Left renal cortex interstitium (tissue), 4 donors: ENCODE measurements at places on chromosomes 7 and 10. TPM values are rescaled to one million over a fixed set of nuclear protein-coding genes. Genes with fewer than 3 reads are reported as not detected.

- DNase-seq = no peak
Measured at GRCh38 chr10:26628395-26628794, 69.1 kb upstream of the PDSS1 start.

DNA sequence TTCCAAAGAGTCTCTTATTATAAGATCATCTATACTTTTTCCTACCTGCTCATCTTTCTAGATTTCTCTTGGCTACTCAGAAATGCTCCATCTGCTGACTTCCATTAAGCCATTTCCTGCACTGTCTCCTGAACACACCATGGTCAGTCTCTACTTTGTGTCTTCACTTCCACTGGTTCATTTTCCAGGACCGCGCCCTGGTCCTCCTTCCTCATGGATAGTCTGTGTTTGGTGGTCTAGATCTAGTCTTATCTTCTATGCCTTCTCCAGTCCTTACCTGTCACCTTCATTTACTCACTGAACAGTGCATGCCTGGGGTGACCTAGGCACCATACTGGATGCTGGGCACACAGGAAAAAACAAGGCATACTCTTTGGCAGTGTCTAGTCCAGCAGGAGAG is 11.8 kb downstream of the INSYN2A start:
- DNase-seq = no peak

DNA sequence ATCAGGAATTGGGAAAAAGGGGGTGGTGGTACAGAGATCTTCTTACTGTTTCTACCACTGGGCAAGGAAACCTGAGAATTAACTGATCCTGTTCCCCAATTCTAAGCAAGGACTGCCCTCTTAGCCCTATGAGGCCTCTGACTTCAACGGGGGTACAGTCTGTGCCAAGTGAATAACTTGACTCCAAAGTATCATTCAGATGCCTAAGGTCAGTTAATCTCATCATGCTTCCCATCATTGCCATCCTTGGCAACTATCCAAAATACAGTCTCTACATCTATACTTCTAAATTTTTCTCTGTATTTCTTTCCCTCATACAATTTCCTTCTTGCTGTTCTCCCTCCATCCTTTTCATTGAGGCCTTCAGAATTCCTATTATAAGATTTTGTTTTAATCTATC is 10.5 kb downstream of the PPP3CB start:
- DNase-seq = no peak

GRCh38 chr10:62007145-62007544 is 105.6 kb downstream of the ARID5B start:
- no peak for DNase-seq

GALNT17 gene
- 3.9 TPM for polyA plus RNA-seq

WDFY4 gene
- polyA plus RNA-seq = 3.0 TPM

ADAMTS14 gene
- polyA plus RNA-seq = 1.4 TPM

ZNF727 gene
- polyA plus RNA-seq = 0.16 TPM

GRCh38 chr7:110856704-110857103 is 234.2 kb upstream of the LRRN3 start:
- DNase-seq = no peak

DNA sequence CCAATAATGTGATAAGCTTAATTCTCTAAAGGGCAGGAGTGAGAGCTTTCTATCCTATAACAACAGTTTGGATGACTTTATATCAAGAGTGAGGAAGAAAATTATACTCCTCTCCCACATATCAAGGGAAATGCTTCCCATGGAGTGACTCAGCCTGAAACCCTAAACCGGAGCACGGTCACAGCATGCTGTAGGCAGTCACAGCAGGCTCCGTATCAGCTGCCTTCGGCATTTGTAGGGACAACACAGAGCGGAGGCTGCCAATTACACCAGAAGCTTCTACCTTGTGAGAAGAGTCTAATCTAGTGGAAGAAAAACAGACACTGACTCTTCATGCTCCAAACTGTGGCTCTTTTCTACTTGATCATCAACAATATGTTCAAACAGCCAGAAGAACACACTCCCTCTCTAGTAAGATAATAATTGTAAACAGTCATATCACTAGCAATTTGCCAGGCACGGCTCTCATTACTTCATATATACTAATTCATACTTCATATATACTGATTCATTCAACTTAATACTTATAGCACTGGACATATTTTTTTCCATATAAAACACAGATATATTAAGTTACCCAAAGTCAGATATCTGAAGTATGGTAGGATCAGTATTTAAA is 65.9 kb downstream of the DGKB start:
- DNase-seq = no peak

DNA sequence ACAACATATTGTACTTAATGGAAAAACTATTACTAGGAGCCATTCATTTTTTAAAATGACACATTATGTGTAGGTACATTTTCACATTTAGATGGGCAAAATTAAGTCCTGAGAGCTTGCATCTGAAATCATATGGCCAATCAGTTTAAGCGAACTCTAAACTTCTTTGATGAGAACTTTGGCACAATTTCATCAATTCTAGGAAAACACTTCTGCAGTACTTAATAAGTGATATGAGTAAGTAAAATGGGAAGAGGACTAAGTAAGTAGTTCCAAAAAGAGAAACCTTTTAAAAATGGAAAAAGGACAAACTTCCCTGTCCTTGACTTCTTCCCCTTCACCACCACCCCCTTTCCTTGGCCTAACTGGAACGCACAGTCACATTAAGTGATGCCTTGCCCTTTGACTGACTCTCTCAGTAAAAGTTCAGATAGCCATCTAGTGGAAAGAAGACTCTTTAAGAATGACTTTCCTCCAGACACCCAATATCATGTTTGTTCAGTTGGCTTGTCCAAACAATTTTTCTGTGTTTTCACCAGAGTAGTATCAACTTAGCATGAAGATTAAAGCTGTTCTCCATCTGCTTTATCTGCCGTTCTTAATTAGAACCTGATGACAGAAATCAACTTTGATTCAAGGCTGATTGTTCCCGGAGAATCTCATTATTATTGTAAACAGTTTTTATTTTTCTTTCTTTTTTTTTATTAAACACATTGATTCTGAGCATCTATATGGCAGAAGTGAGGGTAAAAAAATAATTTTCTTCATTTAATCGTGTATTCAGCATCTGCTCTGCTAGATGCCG is 45.1 kb downstream of the CNNM2 start:
- no peak for DNase-seq
